ENCODE measurements at places on chromosomes 2 and 18. TPM values are rescaled to one million over a fixed set of nuclear protein-coding genes. Genes with fewer than 3 reads are reported as not detected.
A peak's percentile ranks its signal among the peaks of the same experiment; 100 is the strongest.

TMEM169 gene
- 19.4 TPM for total RNA-seq

LYPD6B gene
- 0.94 TPM for total RNA-seq

ATG16L1 gene
- 43.7 TPM for total RNA-seq

FHOD3 gene
- 57.5 TPM for total RNA-seq

MC2R gene
- not detected for total RNA-seq

MYL1 gene
- total RNA-seq, result 391 TPM

RESP18 gene
- total RNA-seq, result not detected

NPPC gene
- not detected for total RNA-seq

DNA sequence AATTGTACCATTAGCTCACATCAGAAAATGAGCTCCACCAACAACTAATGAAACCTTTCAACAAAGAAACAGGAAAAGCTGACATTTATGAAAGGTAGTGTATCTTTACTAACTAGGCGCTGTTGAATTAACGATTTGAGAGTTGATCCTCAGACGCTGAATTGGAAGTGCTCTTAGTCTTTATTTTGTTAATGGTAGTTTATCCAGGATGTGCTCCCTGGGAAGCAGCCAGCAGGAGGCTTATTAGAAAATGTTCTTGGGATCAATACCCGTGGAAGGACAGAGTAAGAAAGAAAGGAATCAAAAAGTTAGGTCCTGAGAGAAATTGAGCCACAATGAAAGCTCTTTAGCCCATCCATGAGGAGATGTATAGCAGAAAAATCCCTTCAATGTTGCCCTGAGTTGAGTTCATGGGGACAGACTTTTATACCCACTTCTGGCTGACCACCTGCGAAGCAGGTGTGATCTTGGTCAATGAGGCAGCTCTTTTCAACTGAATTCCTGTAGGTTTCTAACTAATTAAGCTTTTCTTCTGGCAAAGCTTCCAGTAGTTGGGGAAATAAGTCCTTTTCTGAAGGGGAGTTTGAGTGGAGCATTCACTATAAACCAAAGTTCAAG is 492.6 kb upstream of the REG3G start:
- no peak for DNase-seq

- no peak for DNase-seq
These were observed 11.8 kb downstream of the PREPL start for GRCh38 chr2:44349506-44349905.

GRCh38 chr2:46471-47345 is at the start of gene FAM110C:
TSS of gene FAM110C (minus strand) at chr2:46505. CDS start at chr2:46385, 120 bp downstream.
- no peak for DNase-seq

GRCh38 chr2:42850016-42850805 is 57.8 kb upstream of the HAAO start:
- DNase-seq, result no peak

DNA sequence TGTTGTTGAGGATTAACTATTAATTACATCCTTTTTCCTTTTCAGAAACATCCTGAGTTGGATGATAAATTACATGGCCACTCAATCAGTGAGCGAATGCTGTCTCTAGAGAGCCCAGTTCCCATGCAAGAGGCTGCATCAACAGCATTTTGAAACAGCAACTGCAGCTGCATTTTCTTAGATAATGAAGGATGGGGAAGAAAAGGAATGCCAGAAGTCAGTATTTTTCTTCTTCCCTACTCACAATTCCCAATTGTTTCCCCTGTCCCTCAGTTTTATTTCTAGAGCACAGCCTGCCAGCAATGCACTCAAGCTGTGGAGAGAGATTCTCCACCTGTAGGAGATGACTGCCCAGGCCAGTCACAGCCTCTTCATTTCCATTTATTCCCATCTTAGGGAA is 6.9 kb downstream of the SCN7A start:
- no peak for DNase-seq

- no peak for DNase-seq
These were observed 121.9 kb downstream of the LRP2 start for GRCh38 chr2:169240405-169240804.

DNA sequence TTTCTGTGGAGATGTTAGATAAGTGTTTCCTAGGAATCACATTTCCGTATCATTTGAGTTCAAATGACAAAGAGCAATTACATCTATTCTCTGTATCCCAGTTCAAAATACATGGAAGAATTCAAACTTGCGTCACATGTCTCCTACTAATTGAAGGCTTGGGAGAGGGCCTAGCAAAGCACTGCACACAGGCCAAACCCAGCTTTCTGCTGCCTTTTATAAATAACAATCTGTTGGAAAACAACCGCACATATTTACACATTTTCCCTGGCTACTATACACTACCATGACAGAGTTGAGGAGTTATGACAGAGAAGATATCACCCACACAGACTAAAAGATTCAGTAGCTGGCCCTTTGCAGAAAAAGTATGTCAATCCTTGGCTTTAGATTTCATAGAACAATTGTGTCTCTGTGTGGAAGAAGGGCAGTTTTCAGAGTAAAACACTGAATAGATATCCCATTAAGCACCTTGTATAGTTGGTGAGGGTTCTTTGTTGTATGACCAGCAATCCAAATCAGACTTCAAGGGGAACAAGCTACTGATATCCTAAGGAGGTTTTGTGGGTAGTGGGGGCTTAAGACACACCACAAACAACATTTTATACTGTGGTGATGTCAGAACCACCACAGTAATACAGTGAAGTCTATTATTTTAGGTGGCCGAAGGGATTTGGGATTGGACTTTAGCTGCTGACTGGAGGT is 861.3 kb downstream of the CCDC85A start:
- no peak for DNase-seq

GRCh38 chr2:121911036-121911435 is 155.6 kb downstream of the TSN start:
- DNase-seq, result no peak

DNA sequence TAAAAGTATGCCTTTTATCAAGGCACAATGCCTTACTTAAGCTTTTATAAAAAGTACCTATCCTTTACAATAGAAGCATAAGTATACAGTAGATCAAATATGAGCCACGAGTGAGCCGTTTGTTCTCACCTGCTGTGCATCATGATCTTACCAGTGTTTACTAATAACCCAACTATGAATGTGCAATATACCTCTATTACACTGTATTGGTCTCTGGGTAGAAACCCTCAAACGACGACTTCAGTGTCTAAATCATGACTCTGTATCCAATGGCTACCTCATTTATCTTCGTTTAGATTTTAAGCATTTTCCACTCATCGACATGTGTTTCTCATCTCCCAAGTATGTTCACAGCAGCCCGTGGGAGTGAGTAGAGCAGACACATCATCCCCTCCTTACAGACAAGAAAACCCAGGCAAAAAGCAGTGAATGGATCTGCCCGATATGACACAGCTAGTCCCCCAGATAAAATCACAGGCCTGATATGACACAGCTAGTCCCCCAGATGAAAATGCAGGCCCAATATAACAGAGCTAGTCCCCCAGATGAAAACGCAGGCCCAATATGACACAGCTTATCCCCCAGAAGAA is 279.8 kb downstream of the TNS1 start:
- DNase-seq, result no peak

- peak; percentile 28 for DNase-seq
These were observed 419.0 kb downstream of the NBAS start for GRCh38 chr2:15142069-15142689.

DNA sequence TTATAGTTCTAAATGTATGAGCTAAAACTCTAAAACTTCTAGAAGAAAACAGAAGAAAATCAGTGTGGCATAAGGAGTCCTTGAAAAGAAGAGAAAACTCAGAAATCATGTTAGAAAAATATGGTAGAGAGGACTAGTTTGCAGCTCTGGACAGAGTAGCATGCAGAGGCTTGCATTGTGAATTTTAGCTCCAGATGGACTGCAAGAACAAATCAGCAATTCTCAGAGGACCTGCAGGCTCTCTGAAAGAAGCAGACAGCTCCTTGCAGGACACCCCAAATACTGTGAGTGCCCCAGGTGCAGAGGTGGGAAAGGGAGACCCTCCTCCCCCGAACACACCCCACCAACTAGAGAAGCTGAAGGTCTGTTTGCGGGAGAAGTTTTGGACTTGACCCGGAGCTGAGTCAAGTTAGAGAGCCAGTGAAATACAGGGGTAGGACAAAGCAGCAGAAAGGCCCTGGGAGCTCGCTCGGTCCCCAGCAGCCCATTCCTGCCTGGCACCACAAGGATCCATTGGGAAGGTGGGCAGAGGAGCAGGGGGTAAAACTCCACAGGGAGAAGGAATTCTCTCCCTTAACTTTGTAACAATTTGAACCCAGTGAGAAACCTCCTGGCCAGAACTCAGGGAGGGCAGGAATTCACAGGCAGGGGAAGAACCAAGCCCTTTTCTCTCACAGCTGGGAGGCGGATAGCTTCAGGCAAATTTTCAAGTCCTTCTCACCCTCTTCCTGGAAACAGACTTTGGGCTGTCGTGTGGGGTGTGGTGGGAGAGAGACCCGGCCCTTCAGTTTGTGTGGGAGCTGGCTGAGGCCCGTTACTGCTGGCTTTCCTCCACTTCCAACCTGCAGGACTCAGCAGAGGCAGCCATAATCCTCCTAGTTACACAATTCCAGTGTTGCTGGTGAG is 216.2 kb upstream of the SLC35G4 start:
- DNase-seq, result no peak

DNA sequence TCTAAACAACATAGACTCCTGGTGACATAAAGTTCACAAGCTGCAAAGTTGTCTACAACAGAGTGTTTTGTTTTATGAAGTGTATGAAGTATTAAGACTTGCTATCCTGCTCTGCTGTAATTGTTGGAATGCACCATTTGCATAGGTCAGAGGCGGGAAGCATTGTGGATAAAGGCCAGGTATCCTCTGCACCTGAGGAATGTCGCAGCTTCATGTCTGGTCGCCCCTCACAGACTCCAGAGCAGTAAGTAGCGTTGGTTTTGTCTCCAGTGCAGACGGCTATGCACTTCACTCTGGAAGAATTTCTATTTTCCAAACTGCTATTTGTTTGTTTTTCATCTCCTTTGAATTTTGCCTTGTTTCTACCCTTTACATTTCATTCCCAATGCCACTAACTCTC is 63.1 kb downstream of the UNC80 start:
- DNase-seq, result no peak

GRCh38 chr2:37263839-37264238 is 32.4 kb downstream of the NDUFAF7 start:
- no peak for DNase-seq

- DNase-seq, result no peak
These were observed 326.5 kb upstream of the KLHL29 start for GRCh38 chr2:23058435-23058834.

DNA sequence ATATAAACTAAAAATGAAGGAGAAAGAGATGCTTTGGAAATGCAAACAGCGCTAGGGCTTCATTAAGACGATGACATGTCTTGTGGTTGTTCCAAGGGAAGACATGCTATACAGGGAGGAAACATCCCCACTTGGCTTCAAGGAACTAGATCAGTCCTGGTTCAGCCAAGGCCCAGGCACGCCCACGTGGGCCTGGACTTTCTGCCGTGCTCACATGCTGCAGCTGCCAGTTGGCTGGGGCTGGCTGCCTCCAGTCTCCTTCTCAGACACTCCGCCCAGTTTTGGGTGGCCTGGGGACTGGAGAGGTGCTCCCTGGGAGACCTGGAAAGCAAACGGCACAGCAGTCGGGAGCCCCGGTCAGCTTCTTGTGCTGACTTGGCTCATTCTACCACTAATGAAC is 109.6 kb downstream of the GLI2 start:
- DNase-seq, result no peak

DNA sequence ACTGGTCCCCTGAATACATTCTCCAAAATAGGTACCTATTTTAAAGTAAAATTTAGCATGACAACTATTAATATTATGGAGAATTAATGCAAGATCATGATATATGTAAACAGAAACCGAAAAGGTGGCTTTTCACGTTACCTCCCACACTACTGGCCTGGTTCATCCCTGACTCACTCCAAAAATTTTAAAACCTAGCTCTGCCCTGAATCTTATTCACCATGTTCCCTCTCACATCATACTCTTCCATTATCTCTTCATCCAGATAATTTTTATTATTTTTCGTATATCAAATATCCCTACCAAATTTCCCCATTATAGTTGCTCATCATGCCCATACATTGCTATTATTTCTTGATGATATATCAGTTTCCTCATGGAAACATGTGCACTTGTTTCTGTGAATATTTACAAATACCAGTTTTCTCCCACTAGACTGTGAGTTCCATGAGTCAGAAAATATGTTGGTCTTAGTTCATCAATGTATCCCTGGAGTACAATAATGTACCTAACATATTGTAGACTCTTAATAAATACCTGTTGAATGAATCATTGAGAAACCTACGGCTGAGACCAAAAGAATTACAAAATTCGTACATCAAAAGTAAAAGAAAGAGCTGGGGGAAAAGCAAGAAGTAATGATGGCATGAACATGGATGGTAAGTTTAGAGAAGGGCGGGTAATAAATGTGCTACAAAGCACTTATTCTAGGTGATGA is 360.1 kb upstream of the CHAC2 start:
- no peak for DNase-seq

DNA sequence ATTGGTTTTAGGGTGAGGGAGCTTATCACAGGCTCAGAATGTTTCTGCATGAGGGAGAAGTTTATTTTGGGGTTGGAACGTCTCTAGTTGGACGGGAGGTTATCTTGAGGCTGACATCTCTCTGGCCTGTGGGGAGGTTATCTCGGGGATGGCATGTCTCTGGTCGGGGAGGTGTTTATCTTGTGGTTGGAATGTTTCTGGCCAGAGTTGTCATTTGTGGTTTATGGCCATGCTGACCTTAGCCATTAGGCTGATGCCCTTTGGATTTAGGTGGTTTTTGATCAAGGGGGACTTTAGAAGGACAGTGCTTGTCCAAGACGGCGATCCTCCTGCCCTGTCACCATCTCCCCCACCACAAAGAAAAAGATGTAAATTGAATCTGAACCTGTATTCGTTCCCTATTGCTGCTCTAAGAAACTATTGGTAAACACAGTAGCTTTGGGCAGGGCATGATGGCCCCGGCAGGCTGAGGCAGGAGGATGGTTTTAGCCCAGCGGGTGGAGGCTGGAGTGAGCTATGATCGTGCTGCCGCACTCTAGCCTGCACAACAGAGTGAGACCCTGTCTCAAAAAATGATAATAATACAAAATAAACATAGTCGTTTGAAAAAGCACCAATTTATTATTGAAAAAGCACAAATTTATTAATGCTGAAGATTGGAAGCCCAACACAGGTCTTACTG is 17.8 kb upstream of the MPPE1 start:
- peak; percentile 93 for DNase-seq

GRCh38 chr18:42326752-42327151 is 371.7 kb downstream of the PIK3C3 start:
- no peak for DNase-seq

GRCh38 chr2:25597881-25598280 is 75.5 kb downstream of the DTNB start:
- no peak for DNase-seq

GRCh38 chr2:216810399-216811160 is 49.3 kb downstream of the TNP1 start:
- DNase-seq, result no peak

GRCh38 chr2:198045227-198045626 is 240.8 kb downstream of the PLCL1 start:
- DNase-seq, result no peak

GRCh38 chr18:69397096-69397495 is 3.6 kb upstream of the DOK6 start:
- DNase-seq, result peak; percentile 3

DNA sequence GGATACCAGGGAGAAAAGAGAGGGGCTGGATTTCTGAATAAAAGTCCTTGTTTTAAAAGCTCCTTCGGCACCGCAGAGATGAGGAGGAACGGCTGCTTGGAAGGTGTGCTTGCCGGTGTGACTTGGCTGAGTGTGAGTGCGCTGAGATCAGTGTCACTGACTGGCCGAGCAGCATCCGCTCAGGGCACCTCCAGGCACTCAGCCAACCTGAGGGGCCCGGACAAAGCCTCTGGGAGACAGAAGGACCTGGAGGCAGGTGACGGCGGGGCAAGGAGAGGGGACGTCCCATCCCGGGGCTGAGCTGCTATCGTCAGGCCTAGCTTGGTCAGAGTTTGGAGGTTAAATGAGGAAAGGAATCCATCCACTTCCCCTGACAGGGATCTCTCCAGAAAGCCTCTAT is 16.8 kb upstream of the ALLC start:
- DNase-seq, result no peak

Data from myocyte (in vitro differentiated cells).